Common myeloid progenitor, CD34-positive (primary cell): ENCODE measurements at places on chromosomes 1 and 21.
A peak's percentile ranks its signal among the peaks of the same experiment; 100 is the strongest.

DNA sequence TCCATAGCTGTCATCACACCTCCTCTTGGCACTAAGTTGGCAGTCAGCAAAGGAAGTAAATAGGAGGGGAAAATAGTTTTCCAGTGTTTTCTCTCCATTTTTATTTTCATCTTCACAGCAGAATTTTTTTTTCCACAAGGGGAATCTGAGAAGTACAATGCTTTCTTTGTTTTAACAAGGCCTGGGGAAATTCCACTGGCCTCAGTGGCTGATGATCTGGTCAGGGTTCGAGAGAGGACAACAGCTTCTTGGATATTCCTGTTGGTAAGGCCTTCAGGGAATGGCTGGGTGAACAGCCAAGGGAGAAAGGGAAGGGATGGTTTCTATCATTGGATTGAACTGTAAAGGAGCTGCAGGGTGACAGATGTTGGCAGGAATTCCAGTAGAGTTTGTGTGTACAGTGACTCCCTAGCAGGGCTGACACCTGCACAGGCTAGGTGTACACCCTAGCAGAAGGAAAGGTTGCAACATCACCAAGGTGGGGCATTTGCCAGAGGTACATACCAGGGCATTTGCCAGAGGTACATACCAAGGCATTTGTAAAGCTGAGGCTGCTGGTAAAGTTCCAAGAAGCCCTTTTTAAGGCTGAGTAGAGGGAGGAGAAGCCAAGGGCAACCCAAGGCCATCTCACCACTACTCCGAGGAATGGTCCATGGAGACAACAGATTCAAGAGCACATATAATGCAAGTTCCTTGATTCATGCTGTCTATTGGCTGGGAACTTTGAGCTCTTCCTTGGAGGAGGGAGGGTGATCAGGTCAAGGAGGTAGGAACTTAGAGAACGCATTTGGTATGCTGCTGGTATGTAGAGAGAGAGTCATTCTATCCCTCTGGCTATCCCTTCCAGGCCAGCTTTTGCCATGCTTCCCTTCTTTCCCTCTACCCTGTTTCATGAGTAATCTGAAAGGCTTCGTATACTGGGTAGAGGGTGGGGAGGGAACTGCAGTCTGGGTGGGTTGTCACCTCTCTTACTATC, 3.1 kb downstream of the GJA5 start:
- no peak for DNase-seq

GRCh38 chr21:34845521-34846451, 177.0 kb downstream of the CLIC6 start:
- peak; percentile 83 for DNase-seq

DNA sequence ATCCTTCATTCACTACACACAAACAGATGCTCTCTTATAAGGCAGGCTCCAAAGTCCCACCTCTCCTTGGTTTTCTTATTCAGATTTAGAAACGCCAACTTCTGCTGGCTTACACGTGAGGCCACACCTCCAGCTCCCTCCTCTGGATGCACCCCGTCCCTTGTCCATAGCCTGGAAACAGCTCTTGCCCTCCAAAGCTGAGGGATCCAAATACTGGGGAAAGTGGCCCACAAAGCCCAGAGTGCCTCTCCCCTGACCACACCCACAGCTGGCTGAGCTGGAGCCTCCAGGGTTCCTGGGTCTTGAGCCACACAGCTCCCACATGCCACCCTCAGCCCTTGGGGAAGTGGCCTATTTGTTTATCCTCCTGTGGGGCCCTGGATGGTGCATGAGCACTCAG, 4.5 kb downstream of the LAD1 start:
- DNase-seq = no peak

- no peak for DNase-seq
Measured at GRCh38 chr1:95382000-95382786, 148.2 kb downstream of the RWDD3 start.

GRCh38 chr1:232481091-232481490, 148.8 kb downstream of the SIPA1L2 start:
- DNase-seq = no peak

GRCh38 chr1:151243683-151244216, 10.8 kb upstream of the PSMD4 start:
- DNase-seq = no peak

- DNase-seq = peak; percentile 85
Measured at GRCh38 chr1:101079341-101079740, 53.8 kb upstream of the DPH5 start.

DNA sequence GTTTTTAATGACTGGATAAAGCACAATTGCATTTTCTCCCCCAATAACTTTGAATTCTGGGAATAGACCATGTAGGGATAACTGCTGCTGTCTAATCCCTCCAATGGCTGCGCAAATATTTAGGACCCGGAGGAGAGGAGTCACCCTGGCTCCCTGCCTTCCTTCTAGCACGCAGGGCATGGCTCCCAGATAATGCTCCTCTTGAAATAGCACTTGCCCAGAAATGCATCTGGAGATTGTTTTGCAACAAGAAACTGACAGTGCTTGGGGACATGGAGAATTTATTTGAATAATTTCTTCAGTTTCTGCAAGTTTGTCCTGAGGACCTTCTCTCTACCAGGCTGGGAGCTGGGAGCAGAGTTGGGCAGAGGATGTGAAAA, 83.5 kb downstream of the MAN1C1 start:
- no peak for DNase-seq

GRCh38 chr1:159755451-159756007, 25.2 kb upstream of the DUSP23 start:
- peak; percentile 72 for DNase-seq

DNA sequence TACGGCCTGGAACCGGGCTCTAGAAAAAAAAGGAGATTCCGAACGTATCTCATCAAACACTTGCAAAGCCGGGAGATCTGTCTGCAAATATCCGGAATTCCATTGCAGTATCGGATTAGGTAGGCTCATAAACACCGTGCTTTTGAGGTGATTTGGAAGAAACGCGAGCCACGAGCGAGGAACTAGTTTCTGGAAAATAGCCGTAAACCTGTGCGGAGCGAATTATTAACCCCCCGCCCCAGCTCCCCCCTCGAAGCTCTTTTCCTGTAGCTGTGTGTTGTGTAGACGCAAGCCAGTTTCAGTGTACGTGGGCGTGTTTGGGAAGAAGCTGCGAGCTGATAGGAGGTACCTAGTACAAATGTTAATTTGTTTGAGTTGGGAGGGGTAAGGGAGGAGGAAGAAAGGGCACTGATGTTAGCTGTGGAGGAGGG, 1.1 kb downstream of the RALGPS2 start:
- peak; percentile 96 for DNase-seq

DNA sequence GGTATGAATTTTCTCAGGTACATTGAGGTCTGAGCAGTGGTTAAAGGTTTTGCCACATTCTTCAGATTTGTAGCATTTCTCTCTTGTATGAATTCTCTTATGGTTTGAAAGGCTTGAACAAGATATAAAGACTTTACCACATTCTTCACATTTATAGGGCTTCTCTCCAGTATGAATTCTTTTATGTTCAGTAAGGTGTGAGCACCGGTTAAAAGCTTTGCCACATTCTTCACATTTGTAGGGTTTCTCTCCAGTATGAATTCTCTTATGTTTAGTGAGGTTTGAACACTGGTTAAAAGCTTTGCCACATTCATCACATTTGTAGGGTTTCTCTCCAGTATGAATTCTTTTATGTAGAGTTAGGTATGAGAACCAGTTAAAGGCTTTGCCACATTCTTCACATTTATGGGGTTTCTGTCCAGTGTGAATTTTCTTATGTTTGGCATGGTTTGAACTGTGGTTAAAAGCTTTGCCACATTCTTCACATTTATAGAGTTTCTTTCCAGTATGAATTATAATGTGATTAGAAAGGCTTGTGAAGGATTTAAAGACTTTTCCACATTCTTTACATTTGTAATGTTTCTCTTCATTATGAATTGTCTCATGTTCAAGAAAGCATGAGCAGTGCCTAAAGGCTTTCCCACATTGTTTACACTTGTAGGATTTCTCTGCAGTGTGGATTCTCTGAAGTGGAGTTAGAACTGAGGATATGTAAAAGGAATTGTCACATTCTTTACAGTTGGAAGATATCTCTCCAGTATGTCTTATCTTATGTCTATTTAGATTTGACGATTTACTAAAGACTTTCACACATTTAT, 18.4 kb upstream of the ZNF124 start:
- no peak for DNase-seq

- DNase-seq = no peak
Measured at GRCh38 chr1:194394676-194395075, 1208.3 kb upstream of the B3GALT2 start.

- DNase-seq = no peak
Measured at GRCh38 chr1:197954718-197955418, 37.7 kb downstream of the LHX9 start.

GRCh38 chr1:40818264-40818961, 34.8 kb downstream of the KCNQ4 start:
- peak; percentile 81 for DNase-seq

- DNase-seq = peak; percentile 63
Measured at GRCh38 chr1:202144402-202145067, at the start of gene ARL8A. Gene ARL8A, minus strand, starts transcription at chr1:202144737. Its CDS starts 165 bp downstream, at chr1:202144572.

DNA sequence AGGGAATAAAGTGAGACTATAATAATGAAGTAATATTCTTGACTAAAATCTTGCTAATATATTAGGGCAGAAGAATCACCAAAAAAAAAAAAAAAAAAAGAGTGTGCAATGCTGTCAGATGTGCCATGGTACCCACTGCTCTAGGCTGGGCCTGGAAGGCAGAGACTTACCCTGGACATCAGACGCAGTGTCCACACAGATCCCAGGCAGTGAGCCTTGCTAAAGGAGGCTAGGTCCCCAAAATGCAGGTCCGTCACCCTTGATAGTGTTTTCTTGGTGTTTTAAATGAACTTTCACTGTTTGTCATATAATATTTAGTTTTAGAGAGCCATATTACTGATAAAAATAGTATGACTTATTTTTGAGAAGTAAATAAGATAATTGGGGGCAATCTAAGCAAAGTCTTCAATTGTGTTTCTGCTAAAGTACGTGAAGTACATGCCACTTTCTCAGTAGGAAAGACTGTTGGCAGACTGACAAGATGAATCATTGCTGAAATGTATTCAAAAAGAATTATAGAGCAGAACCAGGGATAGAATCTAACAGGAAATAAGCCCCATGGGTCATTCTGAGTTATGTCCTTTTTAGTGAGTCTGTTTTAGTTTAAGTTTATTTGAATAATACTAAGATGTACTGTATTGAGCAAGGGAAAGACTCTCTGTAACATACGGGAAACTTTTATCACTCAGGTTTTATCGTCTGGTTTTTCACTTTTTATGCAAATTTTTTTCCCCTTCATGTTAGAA, 74.6 kb upstream of the PDC start:
- no peak for DNase-seq

DNA sequence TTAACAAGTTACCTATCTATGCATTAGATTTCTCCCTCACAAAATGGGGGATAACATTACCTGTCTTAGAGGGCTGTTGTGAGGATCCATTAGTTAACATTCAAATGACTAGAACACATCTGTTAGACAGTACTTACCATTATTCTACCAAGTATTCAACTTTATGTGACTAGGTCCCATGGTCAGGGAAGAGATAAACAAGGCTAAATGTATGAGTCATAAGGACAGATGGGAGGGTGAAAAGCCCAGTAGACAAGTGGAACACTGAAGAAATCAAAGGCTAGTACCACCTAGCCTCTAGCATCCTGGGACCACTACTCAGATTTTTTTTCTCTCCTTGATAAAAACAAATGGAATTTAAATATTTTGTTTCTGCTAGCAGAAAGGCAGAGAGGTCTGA, 9.0 kb upstream of the VHLL start:
- DNase-seq = no peak

- no peak for DNase-seq
Measured at GRCh38 chr1:19529664-19530063, 44.3 kb upstream of the CAPZB start.

- DNase-seq = no peak
Measured at GRCh38 chr1:238439511-238439910, 548.8 kb upstream of the ZP4 start.

- peak; percentile 64 for DNase-seq
Measured at GRCh38 chr1:32247983-32248889, 1.2 kb downstream of the FAM167B start.

DNA sequence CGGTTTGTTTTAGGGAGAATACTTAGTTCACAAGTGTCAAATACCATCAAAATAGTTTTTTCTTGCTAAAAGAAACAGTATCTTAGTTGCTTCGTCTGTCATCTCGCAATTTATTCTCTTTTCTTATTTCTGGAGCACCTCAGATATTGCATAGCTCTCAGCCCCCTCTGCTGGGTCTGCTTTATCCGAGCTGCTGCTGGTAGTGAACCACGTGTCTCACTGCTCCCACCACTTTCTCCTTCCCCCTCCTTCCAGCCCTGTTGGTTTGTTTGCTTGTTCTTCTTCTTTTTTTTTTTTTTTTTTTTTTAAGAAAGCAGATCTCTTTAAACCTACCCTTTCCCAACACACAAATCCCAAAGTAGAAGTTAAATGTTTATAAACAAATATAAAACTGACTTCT, 170.8 kb downstream of the EDEM3 start:
- DNase-seq = peak; percentile 69

GRCh38 chr1:91792489-91793071, 93.4 kb downstream of the TGFBR3 start:
- no peak for DNase-seq

DNA sequence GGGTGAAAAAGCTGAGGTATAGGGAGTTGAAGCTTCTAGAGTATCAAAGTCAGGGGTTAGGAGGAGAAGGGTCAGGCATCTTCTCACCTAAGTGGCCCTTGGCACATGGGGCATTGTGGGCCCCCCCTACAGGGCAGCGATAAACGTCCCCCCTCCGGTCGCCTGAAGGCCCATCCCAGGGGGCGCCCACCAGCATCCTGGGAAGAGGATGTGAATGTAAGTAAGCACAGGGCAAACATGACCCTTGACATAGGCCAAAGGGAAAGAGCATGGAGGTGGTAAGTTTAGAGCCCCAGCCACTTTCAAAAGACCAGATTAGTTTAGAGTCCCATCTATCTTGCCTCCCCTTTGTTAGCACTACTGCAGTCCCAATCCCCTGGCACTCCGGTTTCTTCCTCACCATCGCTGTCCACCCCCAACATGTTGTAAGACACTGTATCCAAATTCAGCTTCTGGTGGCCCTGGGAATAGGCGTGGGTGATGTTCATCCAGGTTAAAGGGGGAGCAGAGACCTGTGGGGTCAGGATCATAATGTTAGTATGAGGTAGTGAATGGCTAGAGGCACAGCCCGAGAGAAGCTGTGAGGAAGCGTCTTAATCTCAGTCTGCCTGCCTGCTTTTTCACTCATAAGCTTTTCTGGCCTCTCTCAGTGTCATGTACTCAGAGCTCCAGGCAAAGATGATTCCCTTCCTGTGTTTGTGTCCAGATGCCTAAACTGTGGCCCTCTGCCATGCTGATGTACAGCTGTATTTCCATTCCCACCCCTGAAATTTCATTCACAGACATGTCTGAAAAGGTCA, 2.7 kb downstream of the ITGA10 start:
- DNase-seq = no peak
